ENCODE measurements at places on chromosomes 6 and 20.

DNA sequence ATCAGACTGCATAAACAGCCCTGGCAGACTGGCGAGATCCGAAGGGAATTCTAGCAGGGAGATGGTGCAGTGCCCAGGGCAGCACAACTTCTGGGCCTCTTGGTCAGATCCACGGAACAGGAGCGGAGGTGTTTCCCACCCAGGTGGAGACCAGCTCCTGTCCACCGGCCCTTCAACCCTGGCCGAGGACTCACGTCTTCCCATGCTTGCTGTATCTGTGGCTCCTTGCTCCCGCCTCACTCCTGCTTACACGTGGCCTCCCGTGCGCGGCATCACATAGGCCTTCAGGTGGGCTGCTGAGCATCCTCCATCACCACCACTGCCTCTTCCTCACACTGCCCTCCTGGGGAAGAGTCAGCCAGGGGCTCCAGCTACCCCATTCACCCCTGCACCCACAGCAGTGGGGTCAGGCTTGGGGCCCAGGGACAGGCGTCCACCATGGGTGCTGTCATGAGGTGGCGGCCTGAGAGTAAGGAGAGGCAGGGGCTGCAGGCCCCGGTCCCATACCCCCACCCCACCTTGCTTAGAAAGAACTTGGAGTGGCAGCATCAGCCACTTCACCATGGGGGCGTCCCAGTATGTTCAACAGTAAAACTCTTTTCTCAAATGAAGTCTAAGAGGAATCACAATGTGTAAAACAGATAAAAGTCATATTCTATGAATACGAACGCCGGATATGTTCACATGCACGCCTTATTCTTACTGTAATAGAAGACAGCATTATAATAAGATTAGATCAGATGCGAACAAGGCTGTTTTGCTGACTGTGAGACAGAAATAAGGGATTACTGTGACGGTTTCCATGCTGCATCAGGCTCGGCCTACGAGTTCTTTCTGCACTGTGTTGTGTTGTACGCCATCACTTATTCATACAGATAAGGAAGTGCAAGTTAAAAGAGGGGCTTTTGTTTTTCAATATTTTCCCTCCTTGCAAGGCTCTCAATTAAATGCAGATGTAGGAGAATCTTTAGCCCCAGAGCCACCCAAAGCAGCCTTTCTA lies 165.4 kb downstream of the GRM4 start:
- DNase-seq = peak; percentile 4

GRCh38 chr6:108195209-108195608 lies 29.4 kb downstream of the NR2E1 start:
- DNase-seq = no peak

DNA sequence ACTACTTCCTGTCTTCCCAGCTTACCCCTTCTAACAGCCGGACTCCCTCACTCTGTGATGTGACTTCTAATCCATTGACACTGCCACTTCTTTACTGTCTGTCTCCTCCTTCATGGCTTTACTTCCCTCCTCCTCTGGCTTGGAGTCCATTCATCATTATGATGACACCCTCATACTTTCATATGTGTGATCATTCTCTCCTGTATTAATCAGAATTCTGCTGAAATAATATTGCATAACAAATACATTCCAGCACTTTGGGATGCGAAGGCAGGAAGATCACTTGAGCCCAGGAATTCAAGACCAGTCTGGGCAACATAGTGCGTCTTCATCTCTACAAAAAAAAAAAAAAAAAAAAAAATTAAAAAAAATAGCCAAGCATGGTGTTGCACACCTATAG lies 147.9 kb upstream of the BTBD3 start:
- no peak for DNase-seq

- DNase-seq = no peak
Measured at GRCh38 chr6:56055081-56055704, 179.8 kb upstream of the BMP5 start.

- no peak for DNase-seq
Measured at GRCh38 chr6:153956808-153957207, 82.2 kb upstream of the OPRM1 start.

GRCh38 chr6:19349429-19349828 lies 487.7 kb upstream of the ID4 start:
- DNase-seq = no peak

DNA sequence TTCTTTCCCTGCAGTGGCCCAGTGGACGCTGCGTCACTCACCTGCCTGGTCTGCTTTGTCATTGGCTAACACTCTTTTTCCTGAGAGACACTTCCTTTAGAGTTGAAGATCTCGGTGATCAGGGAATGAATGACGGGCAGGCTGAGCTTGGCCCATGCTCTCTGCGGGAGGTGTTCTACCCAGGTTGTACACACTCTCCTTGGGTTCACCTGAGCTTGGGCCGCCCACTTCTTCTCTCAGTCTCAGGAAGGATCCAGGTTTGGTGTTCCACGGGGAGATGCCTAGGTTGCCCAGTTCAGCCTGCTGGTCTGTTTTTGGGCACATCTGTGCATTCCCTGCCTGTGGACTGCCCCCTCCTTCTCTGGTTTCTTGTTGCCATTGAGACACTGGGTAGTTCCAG lies 66.7 kb upstream of the SLC22A1 start:
- DNase-seq = no peak

GRCh38 chr6:105607636-105608621 lies 205.0 kb upstream of the PREP start:
- no peak for DNase-seq

- no peak for DNase-seq
Measured at GRCh38 chr6:5996714-5997419, 9.9 kb downstream of the NRN1 start.

- no peak for DNase-seq
Measured at GRCh38 chr20:9059931-9060330, 9.0 kb upstream of the PLCB4 start.

DNA sequence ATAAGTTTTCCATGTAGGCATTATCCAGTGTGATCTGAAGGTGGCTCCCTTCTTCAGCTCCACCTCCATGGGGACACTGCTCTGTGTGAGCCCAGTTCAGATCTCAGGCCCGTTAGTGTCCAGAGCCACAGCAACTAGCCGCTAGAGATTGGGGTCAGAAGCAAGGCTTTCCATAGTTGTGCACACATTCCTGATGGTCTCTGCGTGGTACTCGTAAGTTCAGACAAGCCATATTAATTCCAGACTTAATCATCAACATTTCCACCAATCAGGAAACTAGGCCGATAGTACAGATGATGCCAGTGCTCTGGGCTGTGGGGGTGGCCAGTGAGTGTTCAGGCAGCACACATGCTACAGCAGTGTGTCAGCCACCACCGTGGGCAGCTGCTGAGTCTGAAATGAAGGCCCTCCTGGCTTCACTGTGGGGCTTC lies 17.5 kb upstream of the SYNCRIP start:
- DNase-seq = no peak

DNA sequence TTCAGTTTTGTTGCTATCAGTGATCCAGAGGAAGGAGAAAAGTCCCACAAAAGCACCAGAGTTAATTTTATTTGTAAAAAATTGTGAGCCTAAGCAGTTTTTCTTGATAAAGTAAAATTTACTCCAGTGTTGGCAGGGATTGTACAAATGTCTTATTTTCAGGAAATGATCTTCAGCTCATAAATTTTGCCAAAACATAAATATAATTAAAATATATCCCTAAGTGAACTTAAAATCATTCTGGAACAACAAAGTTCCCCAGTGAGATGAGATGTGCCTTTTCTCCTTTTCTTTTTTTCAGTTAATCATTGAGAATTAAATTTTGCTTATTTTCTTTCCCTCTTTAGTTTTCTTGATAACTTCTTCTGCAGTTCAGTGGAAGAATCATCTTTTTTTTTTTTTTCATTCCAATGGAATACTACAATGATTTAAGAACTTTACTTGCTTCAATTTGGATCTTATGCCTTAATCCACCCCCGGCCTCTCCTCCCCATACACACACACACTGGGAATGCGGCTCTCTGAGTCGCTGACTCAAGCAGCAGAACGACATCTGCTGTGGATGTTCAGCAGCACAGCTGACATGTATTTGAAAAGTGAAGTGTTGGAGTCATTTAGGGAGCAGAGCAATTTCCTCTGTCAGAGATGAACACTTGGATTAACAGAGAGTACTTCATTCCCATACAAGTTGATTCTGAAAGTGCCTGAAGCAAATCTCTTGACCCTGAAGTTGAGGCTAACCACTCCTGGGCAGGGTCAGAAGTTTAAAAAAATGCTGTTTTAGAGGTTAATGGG lies 27.7 kb upstream of the LAMA4 start:
- DNase-seq = no peak

DNA sequence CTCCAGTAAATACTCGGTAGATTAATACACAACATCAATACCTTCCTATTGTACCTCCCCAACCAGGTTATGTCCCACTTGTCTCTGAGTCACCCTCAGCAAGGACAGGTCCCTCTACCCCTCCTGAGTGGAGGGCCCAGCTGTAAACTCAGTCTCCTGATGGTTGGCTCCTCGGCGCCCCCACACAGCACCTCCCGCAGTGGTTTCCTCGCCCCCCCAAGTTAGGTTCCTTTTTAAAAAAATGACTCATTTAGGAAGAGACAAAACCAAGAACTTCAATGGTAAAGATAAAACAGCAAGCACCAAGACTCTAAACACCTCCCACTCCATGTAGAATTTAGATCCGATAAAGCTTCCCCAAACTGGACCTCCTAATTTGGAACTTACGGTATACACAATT lies 83.5 kb downstream of the TRERF1 start:
- no peak for DNase-seq

DNA sequence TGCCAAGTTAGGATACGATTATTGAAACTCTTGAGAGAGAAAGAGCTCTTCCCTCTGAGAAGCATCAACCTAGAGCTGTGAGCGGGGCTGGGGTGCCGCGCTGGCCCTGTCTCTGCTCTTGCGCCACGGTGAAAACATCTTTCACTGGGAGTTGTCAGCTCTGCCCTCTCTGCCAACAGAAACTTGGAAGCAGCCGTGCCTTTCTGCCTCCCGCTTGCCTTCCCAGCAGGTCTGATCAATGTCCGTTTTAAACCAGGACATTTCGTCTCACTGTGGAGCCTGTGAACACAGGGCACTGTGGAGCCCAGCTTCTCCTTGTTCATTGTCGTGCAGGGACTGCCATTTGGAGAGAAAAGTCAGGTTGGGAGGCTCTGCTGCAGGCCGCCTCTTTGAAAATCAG lies 249.2 kb upstream of the PMEPA1 start:
- peak; percentile 42 for DNase-seq

GRCh38 chr20:37020636-37021035 lies 69.1 kb upstream of the SAMHD1 start:
- DNase-seq = no peak

DNA sequence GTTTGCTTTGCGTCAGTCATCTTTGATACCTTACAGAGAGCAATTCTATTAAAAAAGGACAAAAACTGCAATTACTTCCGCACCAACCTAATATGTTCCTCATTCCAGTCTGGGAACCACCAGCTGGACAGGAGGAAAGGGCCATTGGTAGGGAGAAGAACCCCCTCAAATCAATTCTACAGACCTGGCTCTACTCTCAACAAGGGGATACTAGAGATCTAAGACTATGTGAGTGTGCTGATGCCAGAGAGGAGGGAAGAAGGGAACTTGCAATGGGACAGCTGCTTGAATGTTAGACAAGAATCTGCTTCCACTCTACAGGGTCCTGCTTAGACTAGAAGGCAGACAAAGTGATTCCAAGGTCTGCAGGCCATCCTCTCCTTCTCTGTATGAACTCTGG lies 13.3 kb downstream of the MRPS18A start:
- DNase-seq = no peak

- no peak for DNase-seq
Measured at GRCh38 chr6:27452496-27452897, 20.4 kb downstream of the ZNF184 start.

DNA sequence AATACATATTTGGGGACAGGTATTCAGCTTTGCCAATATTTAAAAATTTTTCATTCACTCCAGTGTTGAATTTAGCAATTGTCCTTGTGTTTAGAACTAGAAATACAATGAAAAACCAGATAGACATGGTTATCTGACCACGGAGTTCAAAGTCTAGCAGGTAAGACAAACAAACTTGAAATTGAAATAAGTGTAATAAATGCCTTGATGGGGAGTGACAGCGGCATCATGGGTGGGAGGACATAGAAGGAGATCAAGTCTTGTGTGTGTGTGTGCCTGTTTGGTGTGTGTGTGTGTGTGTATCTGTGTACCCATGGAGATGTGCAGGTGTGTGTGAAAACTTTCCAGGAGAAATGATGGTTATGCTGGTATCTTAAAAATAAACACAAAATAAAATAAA lies 750.0 kb upstream of the CITED2 start:
- no peak for DNase-seq

All from pancreas (tissue), 10 donors.